ENCODE measurements at places on chromosomes 3 and 15.

DNA sequence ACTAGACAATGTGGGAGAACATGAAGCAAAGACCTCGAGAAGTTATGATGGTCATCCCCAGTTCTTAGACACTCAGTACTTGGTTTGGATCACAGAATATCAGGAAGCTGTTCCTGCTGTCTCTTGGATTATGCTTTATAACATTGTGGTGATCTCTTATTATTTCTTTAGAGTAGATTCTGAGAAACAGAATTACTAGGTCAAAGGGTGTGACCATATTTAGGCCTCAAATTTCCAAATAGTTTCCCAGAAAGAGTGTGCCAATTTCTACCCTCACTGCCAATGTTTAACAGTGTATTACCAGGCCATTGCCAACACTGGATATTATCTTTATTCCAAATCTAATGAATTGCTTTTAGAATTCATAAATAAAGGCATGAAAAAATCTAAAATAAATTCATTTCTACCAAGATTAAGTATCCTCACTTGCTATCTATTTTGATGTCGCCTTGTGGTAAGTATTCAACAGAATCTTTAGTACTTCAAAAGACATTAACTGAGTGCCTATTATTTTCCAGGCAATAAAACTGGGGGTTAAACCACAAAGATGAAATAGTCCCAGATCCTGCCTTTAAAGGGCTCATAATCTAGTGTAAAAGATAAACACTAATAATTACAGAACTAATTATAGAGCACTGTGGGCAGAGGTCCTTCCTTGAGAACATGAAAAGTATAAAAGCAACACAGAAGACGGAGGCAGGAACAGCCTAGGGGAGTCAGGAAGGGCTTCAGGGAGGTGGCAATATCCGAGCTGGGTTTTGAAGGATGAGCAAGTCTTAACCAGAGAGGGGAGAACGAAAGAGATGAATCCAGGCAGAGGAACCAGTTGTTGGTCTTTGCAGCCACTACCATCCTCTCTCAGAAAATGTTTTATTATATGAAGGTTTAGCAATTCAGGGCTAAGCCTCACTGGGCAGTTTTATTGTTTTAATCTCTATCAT lies 86.8 kb downstream of the IGF2BP2 start:
- no peak for DNase-seq

DNA sequence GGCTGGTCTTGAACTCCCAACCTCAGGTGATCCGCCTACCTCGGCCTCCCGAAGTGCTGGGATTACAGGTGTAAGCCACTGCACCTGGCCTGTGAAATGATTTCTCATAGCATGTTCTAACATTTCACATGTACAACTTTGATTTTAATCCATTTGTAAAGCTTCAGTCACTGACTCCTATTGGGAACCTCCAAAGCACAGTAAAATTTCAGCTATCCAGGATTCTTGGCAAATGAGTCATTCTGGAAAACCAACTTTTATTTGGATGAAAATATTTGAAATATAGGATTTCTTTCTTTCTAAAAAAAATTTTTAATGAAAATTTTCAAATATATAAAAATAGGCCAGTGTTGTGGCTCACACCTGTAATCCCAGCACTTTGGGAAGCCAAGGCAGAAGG lies 2.7 kb upstream of the LMAN1L start:
- no peak for DNase-seq

DNA sequence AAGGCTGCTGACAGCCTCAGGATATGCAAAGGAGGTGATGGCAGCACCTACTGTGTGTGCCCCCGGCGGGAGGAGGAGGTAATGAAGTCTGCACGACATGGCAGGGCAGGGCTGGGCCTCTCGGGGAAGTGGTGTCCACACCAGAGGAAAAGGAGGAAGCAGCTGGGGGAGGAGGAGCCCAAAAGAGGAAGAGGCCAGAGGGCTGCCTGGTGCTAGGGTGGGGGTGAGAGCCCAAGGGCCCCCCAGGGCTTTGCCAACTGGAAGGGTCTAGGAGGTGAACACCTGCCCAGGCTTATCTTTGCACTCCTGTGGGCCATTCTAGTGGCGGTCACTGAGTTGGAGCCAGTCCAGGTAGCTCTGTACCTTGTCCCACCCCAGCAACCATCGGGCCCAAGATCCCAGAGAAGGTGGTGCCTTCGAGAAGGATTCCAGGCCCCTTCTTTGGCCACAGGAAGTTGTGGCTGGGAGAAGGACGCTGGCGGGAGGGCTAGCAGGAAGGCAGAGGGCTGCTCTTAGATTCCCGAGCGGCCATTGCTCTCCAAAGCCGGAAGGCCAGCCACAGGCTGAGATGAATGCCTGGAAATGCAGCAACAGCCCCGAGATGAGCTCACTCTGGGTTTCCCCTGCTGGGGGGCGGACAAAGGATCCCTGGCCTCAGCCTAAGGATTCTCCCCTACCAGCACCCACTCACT lies 7.0 kb downstream of the GNAI2 start:
- DNase-seq, result no peak

GRCh38 chr3:119276680-119277079 lies 17.5 kb upstream of the ARHGAP31 start:
- DNase-seq, result no peak

DNA sequence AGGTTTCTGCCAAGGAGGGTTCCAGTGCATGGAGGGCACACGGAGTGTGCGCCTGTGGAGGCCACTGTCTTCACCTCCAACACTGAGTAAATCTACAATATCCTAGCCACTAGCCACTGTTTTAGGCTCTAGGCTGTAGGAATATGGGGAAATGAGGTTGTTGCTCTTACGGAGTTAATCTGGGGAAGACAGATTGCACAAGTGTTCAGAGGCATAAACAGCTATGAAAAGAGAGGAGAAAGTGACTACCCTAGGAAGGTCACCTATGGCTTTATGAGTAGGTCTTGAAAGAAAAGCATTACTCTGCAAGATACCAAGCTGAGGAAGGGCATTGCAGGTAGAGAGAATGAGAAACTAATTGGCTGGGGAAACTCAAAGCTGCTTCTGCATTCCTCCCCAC lies 85.7 kb downstream of the CYP19A1 start:
- no peak for DNase-seq

DNA sequence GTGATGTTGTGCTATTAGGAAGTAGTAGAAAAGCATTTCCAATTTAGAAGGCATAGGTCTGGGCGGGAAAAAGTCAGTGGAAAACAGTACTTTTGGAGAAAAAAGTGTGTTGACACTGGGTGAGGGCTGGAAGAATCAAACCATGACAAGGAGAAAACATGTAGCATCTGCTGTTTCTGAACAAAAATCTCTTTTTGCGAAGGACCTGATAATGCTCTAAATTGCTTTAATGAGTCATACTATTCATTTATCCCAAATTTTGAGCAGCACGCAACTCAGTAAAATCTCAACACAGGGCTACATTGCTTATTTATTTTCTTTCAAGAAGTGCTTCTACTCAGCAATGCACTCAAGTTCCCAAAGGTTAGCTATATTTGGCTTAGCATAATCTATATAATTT lies 292.7 kb downstream of the DIPK2A start:
- no peak for DNase-seq

Data from SJCRH30 (cell line).